ENCODE measurements at places on chromosomes 3 and 15.

DNA sequence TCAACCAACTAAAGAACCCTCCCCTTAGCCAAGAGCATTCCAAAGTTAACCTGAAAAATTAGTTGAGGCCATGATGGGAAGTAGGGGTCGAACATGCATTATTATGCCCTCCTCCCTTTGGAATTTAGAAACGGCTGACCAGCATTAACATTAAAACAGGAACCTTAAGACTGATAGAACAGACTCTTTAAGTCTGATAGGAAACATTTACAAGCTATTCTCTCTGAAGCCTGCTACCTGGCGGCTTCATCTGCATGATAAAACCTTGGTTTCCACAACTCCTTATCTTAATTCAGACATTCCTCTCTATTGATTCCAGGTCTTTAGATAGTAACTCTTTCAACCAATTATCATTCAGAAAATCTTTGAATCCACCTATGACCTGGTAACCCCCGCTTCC lies 331.0 kb downstream of the CGGBP1 start:
- no peaks in the 10 kb centered on the region for H3K4me1 ChIP-seq
- DNase-seq = no peak
- H3K27ac ChIP-seq = no peak overlapping the region

GRCh38 chr3:101154401-101154800 lies 161.2 kb upstream of the ABI3BP start:
- no peaks in the 10 kb centered on the region for H3K36me3 ChIP-seq
- H3K4me1 ChIP-seq = no peaks in the 10 kb centered on the region
- DNase-seq = no peak
- H3K27ac ChIP-seq = no peak overlapping the region
- H3K4me3 ChIP-seq = no peak overlapping the region

GRCh38 chr3:195999896-196000295 lies 82.0 kb downstream of the TFRC start:
- no peaks in the 10 kb centered on the region for H3K36me3 ChIP-seq
- no peak overlapping the region for H3K4me3 ChIP-seq
- DNase-seq = no peak
- no peaks in the 10 kb centered on the region for H3K27me3 ChIP-seq
- no peak overlapping the region for H3K27ac ChIP-seq

- no peaks in the 10 kb centered on the region for H3K27me3 ChIP-seq
- H3K36me3 ChIP-seq = peaks cover 2% of the 10 kb centered on the region
- no peaks in the 10 kb centered on the region for H3K4me1 ChIP-seq
- H3K27ac ChIP-seq = no peak overlapping the region
- H3K4me3 ChIP-seq = no peak overlapping the region
Observed at GRCh38 chr3:138775254-138775595, 59.5 kb downstream of the PIK3CB start.

DNA sequence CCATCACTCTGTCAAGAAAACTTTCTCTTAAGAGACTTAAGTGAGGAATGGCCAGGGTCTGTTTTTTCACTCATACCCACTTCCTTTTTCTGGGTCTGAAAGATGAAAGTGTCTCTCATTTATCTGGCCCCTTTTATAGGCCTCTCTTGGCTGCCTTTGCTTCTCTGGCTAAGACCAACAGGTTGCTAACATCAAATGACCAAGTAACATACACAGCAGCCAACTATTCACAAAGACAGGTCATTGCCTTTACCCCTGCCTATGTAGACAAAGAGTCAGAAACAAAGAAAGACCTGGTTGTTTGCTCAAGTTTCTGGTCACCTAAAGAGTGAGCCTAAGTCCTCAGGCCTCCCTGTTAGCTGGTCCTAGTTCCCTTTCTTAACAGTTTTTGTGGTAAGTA lies 24.0 kb upstream of the CSTA start:
- H3K27me3 ChIP-seq = no peaks in the 10 kb centered on the region
- no peaks in the 10 kb centered on the region for H3K36me3 ChIP-seq
- no peaks in the 10 kb centered on the region for H3K4me1 ChIP-seq
- H3K4me3 ChIP-seq = no peak overlapping the region

GRCh38 chr3:157447026-157447694 lies 10.5 kb downstream of the PTX3 start:
- H3K4me3 ChIP-seq = no peak overlapping the region
- no peaks in the 10 kb centered on the region for H3K36me3 ChIP-seq
- H3K27ac ChIP-seq = no peak overlapping the region
- no peak for DNase-seq
- no peaks in the 10 kb centered on the region for H3K27me3 ChIP-seq
- no peaks in the 10 kb centered on the region for H3K4me1 ChIP-seq

DNA sequence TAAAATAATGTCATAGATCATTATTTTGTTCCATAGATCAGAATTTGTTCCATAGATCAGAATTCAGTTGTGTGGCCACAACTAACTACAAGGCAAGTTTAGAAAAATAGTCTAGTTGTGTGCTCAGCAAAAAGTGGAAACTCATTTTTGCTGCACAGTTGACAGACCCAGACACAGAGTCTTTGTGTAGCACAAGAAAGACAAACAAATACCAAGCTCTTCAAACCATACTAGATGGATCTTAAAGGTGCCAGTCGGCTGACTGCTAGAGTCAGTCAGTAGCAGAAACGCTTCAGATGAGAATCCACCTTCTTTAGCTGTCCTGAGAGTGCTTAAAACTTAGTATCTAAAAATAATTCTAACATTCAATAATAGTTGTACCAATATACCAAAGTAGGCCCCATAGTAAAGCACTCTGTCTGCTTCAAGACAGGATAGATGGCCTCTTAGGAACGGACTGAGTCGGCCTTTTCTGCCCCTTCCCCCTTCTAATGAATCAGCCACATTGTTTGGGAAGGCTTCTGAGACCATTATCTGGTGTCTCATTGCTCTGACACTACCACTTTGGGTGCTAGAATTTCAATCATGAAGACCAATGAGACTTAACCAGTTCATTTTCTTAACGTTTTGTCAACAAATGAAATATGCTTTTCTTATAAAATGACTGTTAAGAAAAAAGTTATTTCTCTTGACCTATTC lies 27.7 kb upstream of the SLC4A7 start:
- H3K27ac ChIP-seq = no peak overlapping the region
- H3K4me1 ChIP-seq = no peaks in the 10 kb centered on the region
- no peaks in the 10 kb centered on the region for H3K27me3 ChIP-seq
- no peak overlapping the region for H3K4me3 ChIP-seq
- no peak for DNase-seq
- no peaks in the 10 kb centered on the region for H3K36me3 ChIP-seq

DNA sequence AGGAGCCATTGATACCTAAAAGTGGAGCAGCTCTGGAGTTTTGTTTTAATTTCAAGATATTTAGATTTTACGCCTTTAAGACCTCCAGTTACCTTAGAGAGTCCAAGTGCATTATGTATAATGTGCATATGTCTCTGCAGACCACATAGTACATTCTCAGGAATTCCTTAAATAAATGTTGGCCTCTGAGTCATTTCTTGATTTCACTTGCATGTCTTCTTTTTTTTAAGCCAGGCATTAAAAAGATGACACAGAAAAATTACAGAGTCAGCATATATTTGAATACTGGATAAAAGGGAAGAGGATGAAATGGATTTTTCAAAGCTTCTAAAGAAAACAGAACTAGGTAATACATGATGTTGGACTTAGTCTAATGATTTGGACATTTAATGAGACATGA lies 125.2 kb downstream of the TMCO5A start:
- no peaks in the 10 kb centered on the region for H3K27me3 ChIP-seq
- H3K36me3 ChIP-seq = no peaks in the 10 kb centered on the region
- H3K4me1 ChIP-seq = no peaks in the 10 kb centered on the region
- no peak for DNase-seq
- no peak overlapping the region for H3K4me3 ChIP-seq
- no peak overlapping the region for H3K27ac ChIP-seq

DNA sequence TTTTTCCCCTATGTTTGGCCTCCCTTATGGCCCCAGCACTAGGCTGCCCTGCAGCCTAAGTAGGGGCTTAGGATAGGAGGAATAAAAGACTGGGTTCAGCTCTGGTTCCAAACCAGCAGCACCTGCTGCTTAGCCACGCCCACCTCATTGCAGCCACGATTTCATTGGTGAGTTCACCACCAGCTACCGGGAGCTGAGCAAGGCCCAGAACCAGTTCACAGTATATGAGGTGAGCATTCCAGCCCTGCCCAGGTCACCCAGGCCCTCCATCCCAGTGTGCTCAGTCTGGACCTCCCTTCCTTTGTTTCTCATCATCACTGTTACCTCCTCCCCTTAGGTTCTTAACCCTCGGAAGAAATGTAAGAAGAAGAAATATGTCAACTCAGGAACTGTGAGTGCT lies 11.5 kb downstream of the CPNE9 start:
- no peaks in the 10 kb centered on the region for H3K36me3 ChIP-seq
- no peak overlapping the region for H3K4me3 ChIP-seq
- no peaks in the 10 kb centered on the region for H3K27me3 ChIP-seq
- no peak for DNase-seq

DNA sequence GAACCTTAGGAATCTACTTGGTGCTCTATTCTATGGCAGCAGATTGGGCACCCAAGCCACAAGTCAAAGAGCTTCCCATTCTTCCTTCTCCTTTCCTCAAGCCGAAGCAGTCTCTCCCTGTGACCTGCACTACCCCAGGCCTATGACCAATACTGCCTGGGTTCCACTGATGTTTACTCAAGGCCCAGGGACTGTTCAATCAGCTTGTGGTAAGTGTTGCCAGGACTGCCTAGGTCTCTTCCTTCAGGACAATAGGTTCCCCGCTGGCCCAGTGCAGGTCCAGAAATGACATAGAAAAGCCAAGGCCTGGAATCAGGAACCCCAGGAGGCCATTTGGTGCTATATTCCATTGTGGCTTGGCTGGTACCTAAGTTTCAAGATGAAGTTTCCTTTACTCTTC lies 397.9 kb downstream of the ZIC4 start:
- no peak overlapping the region for H3K27ac ChIP-seq
- DNase-seq = no peak
- no peaks in the 10 kb centered on the region for H3K4me1 ChIP-seq
- no peaks in the 10 kb centered on the region for H3K27me3 ChIP-seq

- DNase-seq = no peak
- H3K27me3 ChIP-seq = no peaks in the 10 kb centered on the region
- no peak overlapping the region for H3K4me3 ChIP-seq
- H3K27ac ChIP-seq = no peak overlapping the region
- H3K4me1 ChIP-seq = no peaks in the 10 kb centered on the region
- H3K36me3 ChIP-seq = no peaks in the 10 kb centered on the region
Observed at GRCh38 chr3:99626417-99626788, 12.0 kb upstream of the COL8A1 start.

DNA sequence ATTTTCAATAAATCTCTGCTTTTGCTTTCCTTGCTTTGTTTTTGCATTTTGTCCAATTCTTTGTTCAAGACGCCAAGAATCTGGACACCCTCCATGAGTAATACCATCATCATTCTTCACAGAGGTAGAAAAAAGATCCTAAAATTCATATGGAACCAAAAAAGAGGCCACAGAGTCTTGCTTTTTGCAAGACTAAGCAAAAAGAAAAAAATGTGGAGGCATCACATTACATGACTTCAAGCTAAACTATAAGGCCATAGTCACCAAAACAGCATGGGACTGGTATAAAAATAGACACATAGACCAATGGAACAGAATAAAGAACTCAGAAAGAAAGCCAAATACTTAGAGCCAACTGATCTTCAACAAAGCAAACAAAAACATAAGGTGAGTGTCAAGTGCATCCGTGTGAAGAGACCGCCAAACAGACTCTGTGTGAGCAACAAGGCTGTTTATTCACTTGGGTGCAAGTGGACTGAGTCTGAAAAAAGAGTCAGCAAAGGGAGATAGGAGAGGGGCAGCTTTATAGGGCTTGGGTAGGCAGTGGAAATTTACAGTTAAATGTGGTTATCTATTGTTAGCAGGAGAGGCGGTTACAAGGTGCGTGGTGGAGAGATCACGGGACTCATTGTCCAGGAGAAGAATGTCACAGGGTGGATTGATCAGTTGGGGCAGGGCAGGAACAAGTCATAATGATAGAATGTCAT lies 10.9 kb downstream of the STRIT1 start:
- no peaks in the 10 kb centered on the region for H3K27me3 ChIP-seq
- no peak overlapping the region for H3K4me3 ChIP-seq
- no peak for DNase-seq
- no peaks in the 10 kb centered on the region for H3K36me3 ChIP-seq

- H3K27me3 ChIP-seq = no peaks in the 10 kb centered on the region
- H3K27ac ChIP-seq = no peak overlapping the region
- no peak overlapping the region for H3K4me3 ChIP-seq
- DNase-seq = no peak
Observed at GRCh38 chr3:140006331-140006730, 71.3 kb downstream of the CLSTN2 start.

DNA sequence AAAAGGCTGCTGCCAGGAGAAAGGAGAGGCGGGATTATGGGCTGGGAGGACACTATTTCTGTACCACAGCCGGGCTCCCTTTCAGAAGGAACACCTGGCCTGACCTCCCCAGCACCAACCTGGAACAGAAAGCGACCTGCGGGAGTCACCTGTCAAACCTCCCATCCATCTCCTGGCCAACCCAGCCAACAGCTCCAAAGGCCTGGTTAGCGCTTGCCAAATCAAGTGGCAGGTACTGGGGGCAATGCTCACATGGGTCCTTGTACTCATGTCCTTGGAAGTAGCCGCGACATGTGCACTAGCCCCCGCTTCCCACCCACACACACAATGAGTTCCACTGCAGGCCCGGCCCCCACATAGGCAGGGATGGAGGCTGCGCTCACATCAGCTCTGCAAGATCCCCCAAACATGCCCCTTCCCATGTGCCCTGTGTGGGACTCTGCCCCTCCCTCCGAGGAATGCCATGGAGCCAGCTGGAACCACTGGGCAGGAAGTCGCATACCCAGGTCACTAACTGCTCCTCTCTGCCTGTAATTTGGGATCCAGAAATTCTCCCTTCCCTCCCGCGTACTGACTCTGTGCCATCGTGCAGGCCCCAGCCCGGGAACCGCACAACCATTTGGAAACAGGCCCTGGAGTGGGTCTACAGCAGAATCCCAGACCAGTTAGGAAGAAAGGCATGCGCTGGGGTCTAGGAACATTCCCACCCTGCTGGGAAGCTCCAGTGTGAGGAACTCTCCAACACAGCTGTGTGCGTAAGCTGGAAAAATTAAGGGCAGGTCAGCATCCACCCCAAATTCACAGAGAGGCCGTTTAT lies 98.9 kb downstream of the LRIG1 start:
- peaks cover 2% of the 10 kb centered on the region for H3K4me1 ChIP-seq
- H3K36me3 ChIP-seq = peaks cover 4% of the 10 kb centered on the region
- no peak overlapping the region for H3K4me3 ChIP-seq
- H3K27ac ChIP-seq = no peak overlapping the region
- no peaks in the 10 kb centered on the region for H3K27me3 ChIP-seq

DNA sequence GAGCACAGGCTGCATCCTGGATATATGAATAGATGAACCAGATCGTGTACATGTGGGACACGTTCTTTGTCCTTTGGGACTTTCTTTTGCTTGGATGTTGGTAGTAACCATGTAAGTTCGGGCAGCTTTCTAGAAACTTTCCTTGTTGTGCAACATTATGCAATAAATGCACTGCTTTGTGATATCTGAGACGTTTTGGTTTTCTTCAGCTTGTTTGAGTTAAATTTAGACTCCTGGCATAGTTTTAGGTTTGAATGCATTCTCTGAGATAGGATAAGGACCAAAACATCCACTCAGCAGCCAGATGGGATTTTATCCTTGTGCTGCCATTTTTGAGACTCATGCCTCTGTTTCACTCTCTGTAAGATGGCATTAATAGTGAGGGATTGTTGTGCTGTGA lies 158.9 kb downstream of the IGF1R start:
- no peak overlapping the region for H3K4me3 ChIP-seq
- no peak for DNase-seq
- H3K27ac ChIP-seq = no peak overlapping the region
- H3K36me3 ChIP-seq = no peaks in the 10 kb centered on the region
- H3K4me1 ChIP-seq = no peaks in the 10 kb centered on the region

GRCh38 chr15:27937851-27938250 lies 161.3 kb downstream of the OCA2 start:
- H3K27me3 ChIP-seq = peaks cover 2% of the 10 kb centered on the region
- no peaks in the 10 kb centered on the region for H3K4me1 ChIP-seq
- no peak overlapping the region for H3K4me3 ChIP-seq
- H3K27ac ChIP-seq = no peak overlapping the region
- no peaks in the 10 kb centered on the region for H3K36me3 ChIP-seq
- no peak for DNase-seq

All from liver (tissue), 10 donors.